Right kidney (tissue), 9 donors: ENCODE measurements at places on chromosomes 1 and 21.

DNA sequence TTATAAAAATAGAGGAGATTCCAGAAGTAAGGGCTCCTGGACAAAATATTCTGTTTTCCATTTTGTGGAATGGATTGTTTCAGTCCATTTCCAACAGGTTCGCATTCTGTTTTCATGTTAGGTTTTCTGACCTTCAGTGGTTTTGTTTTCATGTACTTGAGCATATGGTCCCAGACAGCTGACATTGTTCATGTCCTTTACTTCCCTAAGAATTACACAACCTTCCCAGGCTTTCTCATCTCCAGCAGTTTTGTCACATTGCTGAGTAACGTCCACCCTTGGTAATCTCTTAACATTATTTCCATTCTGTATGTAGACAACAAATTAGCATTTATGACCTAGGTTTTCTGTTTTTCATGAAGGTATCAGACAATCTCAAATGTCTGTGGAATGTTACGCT lies 21.0 kb upstream of the ERRFI1 start:
- no peak for DNase-seq

GRCh38 chr1:15432324-15432723 lies 5.9 kb upstream of the CTRC start:
- DNase-seq, result no peak

DNA sequence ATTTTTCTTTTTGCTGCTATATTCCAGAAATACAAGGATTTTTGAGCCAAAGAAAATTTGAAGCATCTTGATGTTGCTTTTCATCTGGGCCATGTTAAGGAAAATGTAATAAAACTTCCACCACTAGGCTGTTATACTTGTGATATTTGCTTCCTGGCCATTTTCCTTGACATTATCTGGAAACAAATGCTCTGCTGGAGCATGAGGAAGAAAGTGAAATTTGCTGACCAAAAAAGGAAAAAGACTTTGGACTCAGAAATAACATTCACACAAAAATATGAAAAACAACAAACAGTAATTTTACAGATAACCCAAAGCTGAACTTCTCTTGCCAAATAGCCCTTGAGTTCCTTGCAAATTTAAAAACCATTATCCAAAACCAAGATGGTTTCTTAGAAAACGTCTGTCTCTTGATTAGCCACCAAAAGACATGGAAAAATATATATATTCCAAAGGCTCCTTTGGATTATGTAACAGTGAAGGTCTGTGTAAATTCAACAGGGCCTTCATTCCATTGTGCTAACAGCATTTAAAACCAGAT lies 344.5 kb downstream of the LMX1A start:
- no peak for DNase-seq

DNA sequence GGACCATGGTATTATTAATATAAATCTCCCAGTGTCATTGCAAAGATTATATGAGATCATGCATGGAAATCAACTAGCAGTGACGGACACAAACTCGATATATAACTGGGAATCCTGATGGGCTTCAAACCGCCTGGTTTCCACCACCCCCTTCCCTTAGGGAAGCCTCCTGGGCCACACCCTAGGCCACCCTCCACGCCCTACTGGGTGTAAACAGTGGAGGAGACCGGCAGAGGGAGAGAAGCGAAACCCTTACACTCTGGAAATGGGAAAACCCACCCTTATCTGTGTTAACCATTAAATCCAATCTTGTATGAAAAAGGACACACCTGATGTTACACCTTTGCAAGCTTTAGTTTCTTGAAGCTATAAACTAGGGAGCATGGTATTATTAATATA lies 595 bp upstream of the ZNHIT6 start:
- DNase-seq, result peak; percentile 6

GRCh38 chr1:21815724-21816321 lies 3.8 kb downstream of the LDLRAD2 start:
- no peak for DNase-seq

DNA sequence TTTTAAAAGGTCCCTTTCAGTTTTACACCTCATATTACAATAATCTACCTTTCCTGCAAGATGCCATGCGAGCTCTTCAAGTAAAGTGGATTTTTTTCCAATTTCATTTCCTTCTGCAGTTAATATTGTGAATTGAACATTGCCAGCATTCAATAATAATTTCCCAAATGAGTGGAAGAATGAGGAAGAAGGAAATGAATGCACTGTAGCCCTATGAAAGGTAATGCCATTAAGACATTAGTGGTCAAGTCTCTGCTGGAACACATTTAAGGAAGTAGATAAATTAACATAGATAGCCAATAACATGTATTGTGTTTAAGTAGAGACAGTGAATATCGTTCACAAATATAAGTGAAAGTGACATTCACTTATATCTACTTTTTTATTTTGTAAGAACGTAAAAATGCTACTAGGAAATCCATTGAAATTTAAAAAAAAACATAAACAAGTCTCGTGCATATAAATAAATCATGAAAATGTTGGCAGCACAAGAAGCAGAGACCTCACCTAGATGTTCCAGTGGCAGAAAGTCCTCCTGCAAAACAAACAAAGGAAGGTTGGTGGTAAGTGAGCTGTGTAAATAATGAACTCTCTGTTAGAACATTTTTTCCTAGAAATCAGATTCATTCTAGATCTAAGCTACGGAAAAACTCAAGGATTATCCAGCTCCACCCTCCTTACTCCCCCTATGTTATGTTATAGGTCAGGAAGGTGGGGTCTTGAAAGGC lies 17.7 kb downstream of the FCRL3 start:
- no peak for DNase-seq

GRCh38 chr1:224253721-224254120 lies 70.7 kb downstream of the DEGS1 start:
- no peak for DNase-seq

- DNase-seq, result no peak
Observed at GRCh38 chr1:106964495-106964894, 92.0 kb upstream of the PRMT6 start.

GRCh38 chr1:219798283-219799030 lies 129.9 kb downstream of the SLC30A10 start:
- DNase-seq, result no peak

GRCh38 chr1:54117815-54118563 lies 34.8 kb downstream of the CDCP2 start:
- DNase-seq, result no peak
